ENCODE measurements at places on chromosomes 1 and 21.

GRCh38 chr1:244327533-244327932 is 124.2 kb downstream of the ADSS2 start:
- no peak for DNase-seq

GRCh38 chr1:51941528-51941927 is 49.0 kb downstream of the RAB3B start:
- DNase-seq, result no peak

DNA sequence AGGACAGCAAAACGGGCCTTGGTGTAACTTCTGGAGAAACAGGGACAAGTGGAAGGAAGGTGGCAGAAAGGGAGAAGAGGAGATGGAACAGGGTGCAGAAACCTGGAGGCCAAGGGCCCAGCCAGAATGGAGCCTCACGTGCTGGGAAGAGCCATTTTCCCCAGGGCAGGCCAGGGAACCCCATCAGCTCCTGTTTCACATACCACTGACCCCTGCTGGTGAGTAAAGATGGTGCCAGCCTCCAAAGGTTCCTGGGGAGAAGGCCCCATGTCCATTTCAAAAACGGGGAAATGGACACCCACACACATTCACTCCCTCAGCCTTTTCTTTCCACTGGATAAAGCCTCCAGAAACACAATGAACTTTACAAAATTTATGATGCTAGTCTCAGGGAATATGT is 57.6 kb upstream of the JUN start:
- DNase-seq, result no peak

GRCh38 chr1:208223136-208223535 is 21.0 kb downstream of the PLXNA2 start:
- DNase-seq, result no peak

- DNase-seq, result no peak
Measured at GRCh38 chr21:35438643-35439404, 389.7 kb upstream of the RUNX1 start.

DNA sequence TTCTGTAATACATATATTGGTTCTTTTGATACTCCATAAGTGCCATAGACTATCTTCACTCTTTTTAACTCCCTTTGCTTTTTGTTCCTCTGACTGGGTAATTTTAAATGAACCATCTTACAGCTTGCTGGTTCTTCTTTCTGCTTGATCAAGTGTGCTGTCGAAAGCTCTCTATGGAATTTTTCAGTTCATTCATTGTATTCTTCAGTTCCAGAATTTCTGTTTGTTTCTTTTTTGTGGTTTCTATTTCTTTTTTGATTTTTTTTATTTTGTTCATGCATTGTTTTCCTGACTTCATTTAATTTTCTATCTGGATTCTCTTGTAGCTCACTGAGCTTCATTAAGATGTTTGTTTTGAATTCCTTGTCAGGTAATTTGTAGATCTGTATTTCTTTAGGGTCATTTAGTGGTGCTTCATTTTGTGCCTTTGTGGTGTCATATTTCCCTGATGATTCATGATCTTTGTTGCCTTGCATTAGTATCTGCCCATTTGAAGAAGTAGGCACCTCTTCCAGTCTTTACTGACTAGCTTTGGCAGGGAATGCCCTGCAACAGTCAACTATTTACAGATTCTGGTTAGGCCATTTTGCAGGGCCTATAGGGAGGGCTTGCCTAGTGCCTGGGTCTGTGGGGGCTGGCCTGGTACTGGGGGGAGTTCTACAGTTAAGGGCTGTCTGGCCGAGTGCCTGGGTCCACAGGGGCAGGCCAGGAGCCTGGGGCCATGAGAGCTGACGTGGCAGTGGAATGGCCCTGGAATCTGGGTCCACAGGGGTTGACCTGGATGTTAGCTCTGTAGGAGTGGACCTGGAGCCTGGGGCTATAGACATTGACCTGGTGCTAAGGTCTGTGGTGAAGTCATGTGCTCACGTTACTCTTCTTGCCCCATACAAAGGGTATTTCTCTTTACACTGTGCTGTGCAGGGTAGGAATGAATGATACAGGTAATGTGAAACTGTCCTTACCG is 89.7 kb downstream of the MAGI3 start:
- DNase-seq, result no peak

DNA sequence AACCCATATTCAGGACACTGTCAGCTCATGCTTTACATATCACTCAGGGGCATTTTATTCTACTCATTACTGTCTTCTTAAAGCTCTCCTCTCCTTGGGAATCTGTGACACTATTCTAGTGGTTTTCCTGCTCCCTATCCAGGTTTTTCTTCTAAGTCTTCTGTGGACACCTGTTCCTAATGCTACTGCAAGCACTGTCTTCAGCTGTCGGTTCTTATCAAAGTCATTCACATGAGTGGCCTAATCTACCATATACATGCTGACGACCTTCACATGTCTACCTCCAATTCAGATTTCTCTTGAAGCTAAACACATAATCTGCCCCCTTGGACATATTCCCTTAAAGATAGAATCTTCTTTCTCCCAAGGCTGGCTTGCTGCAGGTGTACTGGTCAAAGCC is 39.8 kb upstream of the PRRX1 start:
- DNase-seq, result no peak

DNA sequence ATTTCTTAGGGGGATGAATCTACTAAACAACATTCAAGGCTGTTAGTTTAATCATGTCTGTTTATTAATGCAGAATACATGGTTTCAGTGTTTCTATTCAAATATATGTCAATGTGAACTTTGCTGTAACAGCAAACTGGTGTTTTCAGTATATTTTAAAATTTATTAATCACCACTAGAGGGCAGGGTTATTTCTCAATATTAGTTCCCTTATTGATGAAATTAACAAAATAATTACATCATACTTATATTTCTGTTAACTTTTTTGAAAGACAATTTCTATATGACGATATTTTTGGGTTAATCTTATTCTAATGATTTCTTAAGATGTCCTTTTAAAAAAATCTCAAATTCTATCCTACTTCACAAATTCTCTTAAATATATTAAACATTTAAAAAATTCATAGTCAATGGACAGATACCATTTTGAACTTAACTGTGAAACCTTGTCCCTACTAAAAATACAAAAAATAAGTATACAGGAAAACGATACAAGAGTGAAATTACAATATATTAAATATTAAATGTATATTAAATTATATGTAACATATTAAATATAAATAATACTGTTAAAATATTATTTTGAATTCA is 1034.1 kb upstream of the PRMT6 start:
- DNase-seq, result no peak

DNA sequence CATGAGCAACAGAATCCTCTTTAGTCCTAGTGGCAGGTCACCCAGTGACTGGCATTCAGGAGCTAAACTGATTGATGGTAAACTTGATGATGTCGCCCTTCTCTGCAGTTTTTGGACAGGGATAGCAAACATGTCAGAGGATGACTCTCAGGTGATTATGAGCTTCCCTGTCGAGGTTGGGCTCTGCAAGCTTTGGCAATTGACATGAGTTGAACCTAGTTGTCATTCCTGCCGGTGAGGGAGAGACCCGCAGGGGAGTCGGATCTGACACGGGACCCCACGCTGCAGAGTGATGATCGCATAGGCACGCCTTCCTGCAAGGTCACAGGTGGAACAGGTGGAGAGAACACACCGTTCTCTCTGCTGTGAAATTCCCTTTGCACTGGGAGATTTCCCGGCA is 438.0 kb upstream of the VAMP3 start:
- no peak for DNase-seq

GRCh38 chr1:59917026-59917784 is 9.4 kb downstream of the CYP2J2 start:
- no peak for DNase-seq

- DNase-seq, result no peak
Measured at GRCh38 chr1:51675177-51675780, 58.4 kb downstream of the OSBPL9 start.

- no peak for DNase-seq
Measured at GRCh38 chr1:89918127-89918793, 76.7 kb upstream of the ZNF326 start.

All from activated CD8-positive, alpha-beta memory T cell treated with anti-CD3 and anti-CD28 coated beads for 4 hours (primary cell).